NCI-H187 treated with DMSO at 0.1 percent for 48 hours (cell line): ENCODE measurements at places on chromosomes 11 and 22.

DNA sequence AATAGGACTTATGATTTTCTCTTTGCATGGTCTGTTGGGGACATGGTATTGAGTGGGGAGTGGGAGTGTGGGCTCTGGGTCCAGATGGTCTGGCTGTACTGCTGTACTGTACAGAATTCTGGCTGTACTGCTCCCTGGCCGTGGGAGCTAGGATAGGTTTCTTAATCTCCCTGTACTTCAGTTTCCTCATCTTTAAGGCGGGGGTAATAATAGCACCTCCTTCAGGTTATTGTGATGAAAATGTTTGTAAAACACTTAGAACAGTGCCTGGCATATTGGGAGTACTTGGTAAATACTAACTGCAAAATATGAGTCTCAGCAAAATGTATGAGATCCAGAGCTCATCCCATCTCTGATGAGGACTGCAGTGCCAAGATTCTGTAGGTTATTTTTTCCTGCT is 198.6 kb downstream of the KIF18A start:
- DNase-seq, result no peak

GRCh38 chr22:38762551-38762983 is 6.8 kb upstream of the SUN2 start:
- no peak for DNase-seq

DNA sequence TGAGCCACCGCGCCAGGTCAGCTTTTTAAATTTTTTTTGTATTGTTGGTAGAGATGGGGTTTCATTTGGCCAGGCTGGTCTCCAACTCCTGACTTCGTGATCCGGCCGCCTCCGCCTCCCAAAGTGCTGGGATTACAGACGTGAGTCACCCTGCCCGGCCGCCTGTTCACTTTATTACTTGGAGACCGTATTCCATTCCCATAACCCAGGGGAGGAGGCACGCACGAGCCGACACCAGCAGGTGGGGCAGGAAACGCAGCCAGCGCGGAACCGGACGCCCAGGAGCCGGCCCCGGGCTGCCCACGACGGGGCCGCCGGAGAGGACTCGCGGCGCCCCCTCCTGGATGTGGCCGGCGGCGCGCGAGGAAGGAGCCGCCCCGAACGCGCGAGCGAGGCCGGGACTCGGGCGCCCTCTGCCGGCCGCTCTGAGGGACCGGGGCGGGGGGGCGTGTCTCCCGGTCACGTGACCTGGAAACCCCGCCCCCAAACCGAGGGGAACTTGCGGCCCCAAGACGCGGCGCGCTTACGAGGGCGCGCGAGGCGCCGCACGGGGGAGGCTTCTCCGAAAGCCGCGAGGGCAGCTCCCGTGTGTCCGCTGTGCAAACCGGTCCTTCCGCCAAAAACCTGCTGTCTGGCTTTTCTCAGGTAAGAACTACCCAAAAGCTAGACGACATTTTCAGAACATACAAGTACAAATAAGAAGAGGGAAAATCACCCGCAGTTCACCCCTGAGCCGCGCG is 11.6 kb upstream of the RNH1 start:
- DNase-seq, result no peak

DNA sequence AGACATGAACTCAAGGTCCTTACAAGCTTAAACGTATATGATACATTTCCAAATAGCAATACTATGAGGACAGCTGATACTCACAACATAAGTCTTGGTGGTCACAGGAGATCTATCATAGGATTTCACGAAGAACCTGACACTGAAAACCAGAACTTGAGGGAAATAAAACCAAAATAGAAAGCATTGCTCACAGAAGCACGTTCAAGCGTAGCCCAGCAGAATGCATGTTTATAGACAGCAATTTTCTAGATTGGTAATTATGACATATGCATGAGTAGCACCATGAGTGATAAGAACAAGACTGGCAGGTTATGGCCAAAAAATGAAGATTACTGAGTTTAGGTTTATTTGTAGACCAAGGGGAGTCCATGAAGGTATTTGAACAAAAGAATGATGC is 243.5 kb downstream of the ETS1 start:
- no peak for DNase-seq

DNA sequence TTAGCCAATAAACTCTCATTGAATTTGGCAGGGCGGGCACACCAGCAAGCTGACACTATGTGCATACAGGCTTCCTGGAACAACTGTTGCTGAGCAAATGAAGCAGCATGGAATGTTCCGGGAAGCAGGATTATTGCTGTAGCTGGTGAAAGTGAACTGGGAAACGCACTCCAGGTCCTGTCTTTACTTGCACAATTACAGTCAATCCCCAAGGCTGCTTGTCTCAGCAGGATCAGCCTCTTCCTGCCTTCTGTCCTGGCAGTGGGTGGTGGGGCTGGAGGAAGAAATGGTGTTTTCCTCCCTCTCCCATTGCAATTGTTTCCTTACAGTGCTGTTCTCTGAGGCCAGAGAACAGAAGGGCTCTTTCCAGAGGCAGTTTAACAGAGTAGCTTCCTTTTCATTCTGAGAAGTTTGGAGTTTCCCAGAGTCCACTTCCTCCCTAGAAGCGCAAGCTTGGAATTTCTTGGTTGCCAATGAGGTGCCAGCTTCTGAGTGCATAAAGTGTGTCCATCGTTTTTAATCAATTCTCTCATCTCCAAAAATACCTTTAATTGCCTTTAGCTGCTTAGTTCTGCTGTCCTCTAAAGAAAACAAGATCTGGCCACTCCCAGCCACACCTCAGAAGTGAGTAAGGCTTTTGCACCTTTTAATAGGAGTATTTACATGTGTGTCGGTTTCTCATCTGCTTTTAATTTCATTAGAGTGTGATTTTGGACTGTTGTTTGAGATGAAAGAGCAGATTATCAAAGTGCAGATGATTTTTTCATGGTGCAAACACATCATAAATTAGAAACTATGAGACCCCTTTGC is 19.9 kb downstream of the CD44 start:
- DNase-seq, result no peak

DNA sequence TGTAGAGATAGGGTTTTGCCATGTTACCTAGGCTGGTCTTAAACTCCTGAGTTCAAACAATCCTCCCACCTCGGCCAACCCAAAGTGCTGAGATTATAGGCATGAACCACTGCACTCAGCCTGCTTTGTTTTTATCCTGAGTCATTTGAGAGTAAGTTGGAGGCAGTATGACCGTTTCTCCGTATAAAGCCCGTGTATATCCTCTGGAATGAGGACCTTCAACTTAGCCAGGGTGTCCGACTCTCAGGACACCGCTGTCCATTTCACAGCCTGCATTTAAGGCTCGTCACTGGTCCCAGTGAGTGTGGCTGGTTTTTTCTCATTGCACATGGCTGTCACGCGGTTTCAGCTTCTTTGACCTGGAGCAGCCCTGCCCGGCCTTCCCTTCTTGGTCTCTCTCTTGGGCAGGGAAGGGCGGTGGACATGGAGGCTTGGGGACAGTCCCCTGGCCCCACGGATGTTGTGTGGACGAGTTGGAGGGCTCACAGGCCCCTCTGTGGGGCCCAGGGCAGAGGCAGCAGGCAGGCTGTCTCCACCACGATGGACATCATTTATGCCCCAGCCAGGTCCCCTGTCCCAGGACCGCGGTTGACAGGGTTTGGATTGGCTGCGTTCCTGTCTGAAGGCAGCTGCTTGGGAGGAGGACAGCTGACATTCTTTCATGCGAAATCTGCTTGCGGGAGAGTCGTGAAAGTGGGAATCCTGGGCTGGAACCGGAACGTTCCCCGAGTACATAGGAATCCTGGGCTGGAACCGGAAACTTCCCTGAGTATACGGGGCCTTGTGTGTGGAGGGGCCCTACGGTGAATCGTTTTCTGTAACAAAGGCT is 93.3 kb downstream of the KCNQ1 start:
- DNase-seq, result no peak

DNA sequence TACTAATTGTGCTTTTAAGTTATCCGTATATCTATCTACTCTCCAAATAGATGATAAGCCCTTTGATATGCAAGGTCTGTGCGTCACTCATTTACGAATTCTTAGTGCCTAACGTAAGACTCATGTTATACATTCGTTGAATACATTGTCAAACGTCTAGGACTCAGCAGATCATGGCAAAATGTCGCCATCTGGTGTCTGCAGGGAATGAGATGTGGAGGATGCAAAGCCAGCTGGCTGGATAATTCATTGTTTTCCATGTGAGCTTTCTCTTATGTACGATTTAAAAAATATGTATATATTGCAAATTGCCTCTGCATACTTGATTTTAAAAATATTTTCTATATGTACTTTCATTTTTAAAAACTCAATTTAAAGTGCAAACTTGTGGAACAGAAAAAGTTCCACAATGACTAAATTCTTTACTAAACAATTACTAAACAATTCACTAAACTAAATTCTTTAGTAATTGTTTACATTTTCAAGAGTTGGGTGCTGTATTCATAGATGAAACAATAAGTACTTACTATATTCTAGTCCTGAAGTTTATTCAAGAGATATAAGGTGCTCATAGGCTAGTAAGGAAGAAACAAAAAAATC is 33.8 kb downstream of the ZNF202 start:
- no peak for DNase-seq

DNA sequence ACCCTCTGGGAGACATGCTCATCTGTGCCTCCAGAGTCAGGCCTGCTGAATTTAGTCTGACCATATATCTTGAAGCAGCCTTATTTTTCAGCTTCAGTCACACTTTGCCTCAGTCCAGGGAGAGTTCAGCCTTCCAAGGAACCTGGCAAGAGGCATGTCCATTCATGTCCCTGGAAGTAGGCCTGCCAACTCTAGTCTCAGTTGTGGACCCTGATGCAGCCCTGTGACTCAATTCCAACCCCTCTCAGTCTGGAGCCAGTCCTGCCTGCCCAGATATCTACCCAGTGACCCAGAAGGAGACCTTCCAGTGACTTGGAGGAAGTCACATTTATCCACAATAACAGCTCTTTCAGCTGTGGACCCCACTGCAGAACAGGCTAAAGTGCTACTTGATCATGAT is 566.6 kb downstream of the TMEM135 start:
- DNase-seq, result no peak

DNA sequence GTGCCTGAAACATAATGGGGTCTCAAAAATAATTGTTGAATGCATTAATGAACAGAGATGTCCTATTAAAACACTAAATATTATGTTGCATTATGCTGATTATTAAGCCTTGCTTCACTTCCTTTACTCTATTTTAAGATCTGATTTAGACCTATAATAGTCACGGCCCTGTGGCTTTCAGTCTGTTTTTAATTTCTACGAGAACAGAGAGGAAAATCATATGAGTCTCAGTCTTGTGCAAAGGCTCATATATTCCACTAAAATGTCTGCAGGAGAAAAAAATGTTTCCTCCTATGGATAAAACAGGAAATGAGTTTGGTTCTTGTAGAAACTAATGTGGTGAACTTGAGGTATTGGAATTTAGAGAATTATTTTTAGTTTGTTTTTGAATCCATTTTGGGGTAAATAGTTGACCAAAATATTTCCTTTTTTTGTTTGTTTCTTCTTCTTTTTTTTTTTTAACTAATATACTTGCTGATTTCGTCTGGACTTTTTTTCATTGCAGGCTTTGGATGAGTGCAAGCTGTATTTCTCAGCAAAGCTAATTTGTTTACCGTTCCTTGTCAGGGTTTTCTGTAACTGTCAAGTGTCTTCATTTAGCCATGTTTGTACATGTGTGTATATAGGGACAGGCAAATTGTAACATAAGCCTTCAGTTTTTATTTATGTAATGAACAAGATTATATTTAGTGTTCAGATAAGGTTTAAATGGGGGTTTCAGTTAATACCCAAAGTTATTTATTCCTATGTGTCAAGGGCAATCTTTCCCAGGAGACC is 139.1 kb upstream of the DDI1 start:
- no peak for DNase-seq

GRCh38 chr11:253160-253885 is 16.5 kb downstream of the PSMD13 start:
- DNase-seq, result no peak

DNA sequence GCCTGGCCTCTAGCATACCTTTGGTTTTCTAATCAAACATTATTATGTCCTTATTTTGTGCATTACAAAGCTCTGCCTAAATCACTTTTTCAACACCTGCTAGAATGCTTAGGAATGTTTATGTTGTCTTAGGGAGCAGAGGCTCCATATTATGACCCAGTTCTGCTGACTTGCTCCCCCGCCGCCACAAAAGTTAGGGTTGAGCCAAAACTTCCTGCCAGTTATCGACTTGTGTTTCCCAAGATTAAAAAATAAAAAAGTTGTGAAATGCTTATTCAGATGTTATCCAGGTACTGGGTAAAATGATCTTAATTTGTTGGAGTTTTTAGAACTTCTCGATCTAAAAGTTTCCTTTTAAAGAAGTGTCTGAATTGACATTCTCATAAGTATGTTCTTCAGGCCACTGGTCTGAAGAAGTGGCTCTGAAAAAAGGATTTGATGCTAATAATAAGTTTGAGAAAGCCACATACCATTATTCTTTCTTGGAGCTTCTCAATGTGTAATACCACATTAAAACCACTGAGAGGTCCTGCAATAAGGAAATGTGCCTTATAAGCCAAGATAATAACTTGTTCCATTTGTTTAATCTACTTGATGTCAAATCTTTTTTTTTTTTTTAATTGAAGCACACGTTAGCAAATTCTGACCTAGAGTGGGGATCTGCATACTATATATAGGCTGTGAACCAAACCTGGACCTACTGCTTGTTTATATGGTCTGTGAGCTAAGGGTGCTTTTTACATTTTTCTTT is 2.2 kb downstream of the RNF185 start:
- DNase-seq, result no peak

DNA sequence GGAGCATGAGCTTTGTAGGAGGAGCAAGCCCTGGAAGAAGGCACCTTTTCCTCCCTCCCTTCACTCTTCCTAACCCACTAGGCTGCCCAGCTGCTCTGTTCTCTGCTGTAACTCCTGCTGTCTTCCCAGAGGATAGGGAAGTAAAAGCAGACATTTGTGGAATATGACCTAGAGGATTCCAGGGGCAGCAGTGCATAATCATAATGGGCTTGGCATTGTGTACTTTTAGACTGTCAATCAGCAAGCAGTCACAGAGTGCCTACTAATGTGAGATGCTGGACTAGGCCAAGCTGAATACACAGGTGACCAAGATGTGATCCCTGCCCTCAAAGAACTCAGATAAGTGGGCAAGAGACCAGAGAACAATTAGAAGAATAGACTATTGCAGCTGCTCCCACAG is 133.0 kb downstream of the NAV2 start:
- DNase-seq, result no peak

DNA sequence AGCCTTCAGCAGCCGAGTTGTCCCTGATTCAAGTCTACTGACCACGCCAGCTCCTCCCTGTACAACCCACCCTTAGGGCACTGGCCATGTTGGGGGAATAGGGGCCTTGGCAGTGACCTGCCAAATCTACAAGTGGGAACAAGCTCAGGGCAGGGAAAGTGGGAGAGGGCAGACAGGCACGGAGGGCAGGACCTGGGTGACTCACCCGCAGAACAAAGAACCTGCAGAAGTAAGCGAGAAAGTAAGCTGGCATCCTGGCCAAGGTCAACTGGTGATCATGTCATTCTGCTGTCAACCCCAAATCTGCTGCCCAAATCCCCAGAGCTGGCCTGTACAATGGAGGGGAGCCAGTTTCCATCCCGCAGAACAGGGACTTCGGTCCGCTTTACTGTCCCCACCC is 7.9 kb upstream of the SCGB1A1 start:
- no peak for DNase-seq

DNA sequence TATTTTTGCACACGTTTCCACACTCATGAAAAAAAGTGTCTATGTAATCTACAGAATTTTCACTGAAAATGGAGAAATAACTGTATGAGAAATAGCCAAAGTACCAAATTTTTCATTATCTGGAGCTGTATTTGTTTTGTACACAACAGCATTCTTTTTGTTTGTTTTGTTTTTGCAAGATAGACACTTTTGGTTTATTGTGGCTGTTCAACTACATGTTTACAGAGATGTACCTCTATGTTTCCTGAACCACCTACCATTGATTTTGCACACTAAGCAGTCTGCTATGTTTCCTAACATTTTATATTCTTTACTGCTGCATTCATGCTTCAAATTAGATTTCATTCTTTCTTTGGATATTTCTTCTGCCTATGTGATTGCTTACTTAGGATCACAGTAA is 116.3 kb downstream of the ELP4 start:
- DNase-seq, result no peak
